ENCODE measurements at places on chromosomes 12 and 14.

- no peak for DNase-seq
Measured at GRCh38 chr14:34583525-34583924, 44.0 kb upstream of the EAPP start.

DNA sequence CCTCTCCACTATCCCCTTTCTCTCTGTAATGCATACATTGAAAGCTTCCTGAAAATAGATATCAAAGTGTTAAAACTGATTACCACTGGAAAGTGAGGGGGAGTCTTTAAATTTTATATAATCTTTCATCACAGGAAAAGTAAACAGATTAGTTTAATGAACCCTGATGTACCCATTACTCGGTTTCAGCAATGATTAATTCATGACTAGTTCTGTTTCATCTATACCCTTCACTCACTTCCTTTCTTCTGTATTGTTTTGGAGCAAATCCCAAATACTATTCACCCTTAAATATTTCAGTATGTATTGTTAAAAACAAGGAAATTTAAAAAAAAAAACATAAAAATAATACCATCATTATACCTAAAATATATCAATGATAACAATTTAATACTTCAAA, 67.3 kb upstream of the TMCC3 start:
- DNase-seq: no peak

- no peak for DNase-seq
Measured at GRCh38 chr12:50625029-50625925, 120.5 kb downstream of the DIP2B start.

DNA sequence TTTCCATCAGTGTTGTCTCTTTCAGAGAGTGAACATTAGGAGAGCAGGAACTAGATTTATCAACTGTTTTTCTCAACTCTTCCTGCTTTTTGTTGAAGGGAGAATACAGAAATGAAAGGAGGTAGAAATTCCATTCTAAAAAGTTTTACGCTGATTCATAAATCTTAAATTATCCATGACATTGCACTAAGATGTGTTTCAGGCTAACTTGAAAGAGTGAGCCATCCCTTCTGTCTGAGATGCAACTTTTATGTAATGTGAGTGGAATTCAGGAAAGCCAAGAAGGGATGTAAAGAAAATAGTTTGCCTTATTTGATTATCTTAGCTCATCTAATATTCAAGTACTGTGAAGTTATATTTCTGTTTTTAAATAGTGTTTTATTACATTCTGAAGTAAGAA, 349.5 kb upstream of the RGS6 start:
- DNase-seq: no peak

- no peak for DNase-seq
Measured at GRCh38 chr12:105681341-105681740, 350.9 kb downstream of the C12orf75 start.

GRCh38 chr14:57008534-57008933, 198.3 kb upstream of the OTX2 start:
- DNase-seq: no peak

- DNase-seq: peak; percentile 65
Measured at GRCh38 chr12:67355428-67356379, 86.5 kb downstream of the CAND1 start.

DNA sequence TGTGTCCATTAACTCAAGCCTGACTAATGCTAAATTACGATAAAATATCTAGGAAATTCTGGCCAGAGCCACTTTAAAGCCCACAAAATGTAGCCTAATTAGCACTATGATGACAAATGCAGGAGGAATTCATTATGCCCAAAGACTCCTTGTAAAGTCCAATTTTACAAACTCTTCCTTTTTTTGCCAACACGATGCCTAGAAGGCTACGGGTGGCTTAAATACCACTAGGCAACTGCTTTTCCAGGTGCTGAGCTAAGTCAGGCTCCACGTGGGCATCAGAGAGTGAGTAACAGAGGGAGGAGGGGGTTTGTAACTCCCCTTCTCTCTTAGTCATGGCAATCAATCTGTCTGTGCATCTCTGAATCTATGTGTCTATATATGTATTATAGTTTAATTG, 172.4 kb upstream of the NTF3 start:
- DNase-seq: no peak

DNA sequence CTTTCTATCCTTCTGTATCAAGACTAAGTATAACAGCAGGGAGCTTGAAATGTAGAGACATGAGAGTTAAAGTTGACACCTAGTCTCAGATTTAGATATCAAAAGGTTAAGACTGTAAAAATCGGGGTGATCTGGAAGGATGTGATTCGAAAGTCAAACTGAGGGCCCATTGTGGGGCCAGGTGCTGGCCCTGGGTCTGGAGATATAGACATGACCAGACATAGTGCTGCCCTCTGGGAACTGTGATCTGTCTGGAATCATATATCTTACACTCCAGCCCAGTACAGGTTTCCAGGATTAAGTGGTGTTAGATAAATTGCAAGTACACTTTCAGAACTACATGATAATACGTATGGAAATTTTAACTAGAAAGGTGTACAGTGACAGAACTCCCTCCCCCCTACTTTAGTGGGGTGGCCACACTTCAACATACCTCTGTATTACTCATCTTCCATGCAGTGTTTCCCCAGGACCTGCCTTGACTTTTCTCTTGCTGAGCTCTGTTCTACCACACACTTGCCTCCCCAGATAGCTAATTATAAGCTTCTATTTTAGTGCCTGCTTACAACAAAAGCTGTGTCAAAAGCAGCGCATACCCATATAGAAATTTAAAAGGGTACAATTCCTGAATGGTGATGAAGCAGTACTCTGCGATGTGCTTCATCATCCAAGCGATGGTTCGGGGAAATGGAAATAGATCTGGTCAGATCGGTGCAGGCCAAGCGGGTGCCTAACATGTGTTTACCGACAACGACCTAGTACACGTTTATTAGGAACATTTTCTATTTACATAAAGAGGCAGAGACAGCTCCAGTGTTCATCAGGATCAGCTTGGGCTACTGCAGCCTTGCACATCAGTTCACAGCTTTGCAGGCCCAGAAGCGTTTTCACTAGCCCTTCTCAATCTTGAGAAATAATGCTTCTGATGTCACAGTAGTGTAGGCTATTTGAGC, 68.7 kb downstream of the ARF6 start:
- DNase-seq: no peak

DNA sequence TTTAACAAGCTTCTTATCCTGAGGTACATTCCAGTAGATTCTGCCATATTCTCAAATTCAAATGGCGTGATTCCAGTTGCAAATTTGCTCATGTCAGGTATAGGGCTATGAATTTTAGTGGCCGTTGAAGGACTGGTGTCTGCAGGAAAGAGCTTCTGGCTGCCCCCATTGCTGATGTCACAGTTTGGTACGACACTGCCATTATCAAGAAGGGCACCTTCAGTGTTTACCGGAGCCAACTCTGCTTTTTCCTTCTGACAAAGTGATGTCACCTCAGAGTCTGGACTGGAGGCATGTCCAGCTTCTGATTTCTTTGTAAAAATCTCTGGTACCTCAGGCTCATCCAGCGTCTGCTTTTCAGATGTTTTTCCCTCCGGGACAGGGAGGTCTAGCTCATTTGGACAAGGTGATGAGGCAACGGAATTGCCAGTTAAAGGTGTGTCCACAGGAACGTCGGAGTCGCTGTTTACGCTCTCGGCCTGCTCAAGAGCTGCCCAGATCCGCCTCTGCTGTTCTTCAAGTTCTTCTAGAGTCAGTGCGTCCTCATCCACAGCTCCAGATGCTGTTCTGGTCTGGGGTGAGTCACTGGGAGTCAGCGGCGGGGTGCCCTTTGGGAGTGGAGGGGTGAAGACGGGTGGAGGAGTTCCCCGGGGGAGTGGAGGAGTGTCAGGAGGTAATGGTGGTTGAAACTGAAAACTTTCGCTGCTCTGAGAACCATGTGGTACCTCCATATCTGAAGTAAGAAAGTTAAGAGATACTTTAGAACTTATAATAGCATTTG, 27.0 kb downstream of the ZCCHC8 start:
- DNase-seq: no peak

- no peak for DNase-seq
Measured at GRCh38 chr12:16884056-16884455, 278.1 kb upstream of the LMO3 start.

DNA sequence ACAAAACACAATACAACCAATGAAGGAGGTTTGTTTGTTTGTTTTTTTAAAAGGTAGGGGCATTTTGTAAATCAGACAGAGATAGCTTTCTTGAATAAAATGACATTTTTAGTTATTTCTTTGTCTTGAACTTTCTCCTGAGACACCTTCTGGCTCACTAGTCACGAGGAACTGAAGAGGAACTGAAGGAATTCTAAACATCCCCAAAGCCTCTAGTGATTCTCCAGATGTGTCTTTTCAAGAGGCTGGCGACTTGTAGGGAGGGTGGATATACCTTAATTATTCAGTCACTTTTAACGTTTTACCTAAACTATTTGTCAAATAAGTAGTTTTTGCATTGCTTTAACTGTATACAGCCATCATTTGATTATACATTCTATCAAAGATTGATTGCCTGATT, 211.2 kb upstream of the LRIG3 start:
- DNase-seq: no peak

GRCh38 chr14:81432219-81432661, 32.1 kb upstream of the STON2 start:
- no peak for DNase-seq

- no peak for DNase-seq
Measured at GRCh38 chr12:127294651-127295210, 972.2 kb upstream of the TMEM132C start.

DNA sequence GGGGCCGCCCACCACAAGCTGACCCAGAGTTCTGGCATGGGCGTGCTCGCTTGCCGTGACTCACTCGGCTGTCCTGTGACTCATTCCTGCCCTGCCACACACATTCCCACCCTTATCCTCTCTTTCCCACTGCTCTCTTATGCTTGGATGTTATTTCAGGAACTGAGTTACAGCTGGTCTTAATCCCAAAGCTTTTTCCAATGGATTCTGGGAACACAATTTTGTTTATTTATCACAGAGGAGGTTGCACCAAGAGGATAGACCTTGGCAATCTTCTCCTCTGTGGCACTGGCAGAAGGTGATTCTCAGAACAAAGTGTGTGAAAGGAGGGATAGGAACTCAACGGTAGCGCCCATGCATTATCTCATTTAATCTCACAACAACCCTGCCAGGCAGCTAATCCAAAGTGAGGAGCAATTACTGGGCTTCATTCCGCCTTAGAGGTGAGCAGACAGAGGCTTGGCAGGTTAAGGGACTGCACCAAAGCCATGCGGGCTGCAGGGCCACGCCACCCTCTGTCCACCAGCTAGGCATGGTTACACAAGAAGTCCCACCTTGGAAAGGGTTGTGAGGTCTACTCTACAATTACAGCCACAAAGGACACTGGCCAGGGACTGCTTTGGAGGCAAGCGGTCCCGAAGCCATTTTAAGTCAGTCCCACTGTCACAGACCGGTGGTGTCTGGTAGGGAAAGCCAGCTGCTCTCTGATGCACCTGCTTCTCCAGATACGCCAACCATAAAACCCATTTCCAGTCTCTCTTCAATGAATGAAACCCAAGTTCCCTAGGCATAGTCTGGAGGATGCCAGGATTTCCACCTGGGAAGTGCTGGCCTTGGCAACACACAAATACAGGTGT, 32.9 kb downstream of the SYNE3 start:
- peak; percentile 70 for DNase-seq

GRCh38 chr12:27530157-27530922, 6.3 kb downstream of the PPFIBP1 start:
- DNase-seq: no peak

DNA sequence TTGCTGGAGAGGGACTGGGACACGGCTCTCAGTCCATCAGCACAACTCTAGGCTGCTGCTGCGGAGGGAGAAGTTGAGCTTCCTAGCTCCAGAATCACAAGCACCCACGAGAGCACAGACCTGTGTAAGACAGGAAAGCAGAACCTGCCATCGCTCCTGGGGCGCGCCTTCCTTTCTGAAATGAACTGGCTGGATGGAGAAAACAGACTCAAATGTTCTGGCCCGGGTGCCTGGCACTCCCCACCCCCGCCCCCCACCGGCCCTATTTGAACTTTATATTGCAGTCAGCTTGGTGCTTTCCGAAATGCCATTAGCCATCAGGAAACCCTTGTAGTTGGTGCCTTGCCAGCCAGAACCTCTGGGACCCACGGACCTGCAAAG, 23.8 kb downstream of the MVK start:
- DNase-seq: no peak

- no peak for DNase-seq
Measured at GRCh38 chr12:98830657-98831056, 185.6 kb downstream of the APAF1 start.

GRCh38 chr14:23532658-23533057, 18.9 kb downstream of the ZFHX2 start:
- DNase-seq: no peak

GRCh38 chr14:33414041-33414440, 475.4 kb downstream of the NPAS3 start:
- no peak for DNase-seq

- peak; percentile 74 for DNase-seq
Measured at GRCh38 chr12:10363914-10364814, 25.7 kb downstream of the KLRK1 start.

DNA sequence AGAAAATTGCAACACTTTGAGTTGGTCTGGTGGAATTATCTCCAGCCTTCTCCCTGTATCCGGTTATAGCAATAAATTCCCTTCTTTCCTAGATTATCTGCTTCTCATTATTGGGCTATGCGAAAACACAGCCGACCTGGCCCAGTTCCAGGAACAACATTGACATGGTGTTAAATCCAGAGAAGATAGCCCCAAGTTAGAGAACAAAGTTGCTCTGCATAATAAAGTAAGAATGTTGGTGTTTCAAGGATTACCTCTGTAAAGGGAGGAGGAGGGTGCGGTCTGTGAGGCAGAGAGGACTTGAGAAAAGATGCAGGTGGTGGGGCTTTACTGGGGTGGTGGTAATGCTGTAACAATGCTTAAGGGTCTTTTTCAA, 12.1 kb downstream of the TCL1A start:
- DNase-seq: no peak

- DNase-seq: no peak
Measured at GRCh38 chr14:65308536-65308935, 104.0 kb upstream of the FUT8 start.

GRCh38 chr12:106205208-106206069, 42.4 kb downstream of the CKAP4 start:
- peak; percentile 20 for DNase-seq

DNA sequence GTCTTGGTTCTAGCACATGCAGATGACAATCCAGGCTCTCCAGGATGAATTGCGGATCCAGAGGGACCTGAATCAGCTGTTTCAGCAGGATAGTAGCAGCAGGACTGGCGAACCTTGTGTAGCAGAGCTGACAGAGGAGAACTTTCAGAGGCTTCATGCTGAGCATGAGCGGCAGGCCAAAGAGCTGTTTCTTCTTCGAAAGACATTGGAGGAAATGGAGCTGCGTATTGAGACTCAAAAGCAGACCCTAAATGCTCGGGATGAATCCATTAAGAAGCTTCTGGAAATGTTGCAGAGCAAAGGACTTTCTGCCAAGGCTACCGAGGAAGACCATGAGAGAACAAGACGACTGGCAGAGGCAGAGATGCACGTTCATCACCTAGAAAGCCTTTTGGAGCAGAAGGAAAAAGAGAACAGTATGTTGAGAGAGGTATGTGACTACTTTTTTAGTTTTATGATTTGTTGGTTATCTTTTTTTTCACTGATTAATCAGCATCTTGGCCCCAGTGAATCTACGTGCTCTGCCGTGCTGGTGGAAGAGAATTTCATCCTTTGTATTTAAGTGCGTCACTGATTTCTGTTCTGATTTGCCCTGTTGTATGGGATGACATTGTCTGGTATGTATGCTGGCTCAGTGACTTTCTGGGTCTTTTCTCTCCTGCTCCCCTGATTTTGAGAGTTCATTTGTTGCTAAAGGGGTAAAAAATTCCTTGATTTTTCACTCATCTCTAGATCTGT, 92.3 kb downstream of the ERC1 start:
- DNase-seq: no peak

Data from ACHN (cell line).